ENCODE measurements at places on chromosomes 12 and 14. TPM values are rescaled to one million over a fixed set of nuclear protein-coding genes. Genes with fewer than 3 reads are reported as not detected.

The TRIM9 gene
- total RNA-seq = 0.46 TPM

The CCDC175 gene
- not detected for total RNA-seq

The NDUFB1 gene
- 78.6 TPM for total RNA-seq

The PTGER2 gene
- total RNA-seq = 54.1 TPM

The RDH16 gene
- total RNA-seq = 0.30 TPM

DNA sequence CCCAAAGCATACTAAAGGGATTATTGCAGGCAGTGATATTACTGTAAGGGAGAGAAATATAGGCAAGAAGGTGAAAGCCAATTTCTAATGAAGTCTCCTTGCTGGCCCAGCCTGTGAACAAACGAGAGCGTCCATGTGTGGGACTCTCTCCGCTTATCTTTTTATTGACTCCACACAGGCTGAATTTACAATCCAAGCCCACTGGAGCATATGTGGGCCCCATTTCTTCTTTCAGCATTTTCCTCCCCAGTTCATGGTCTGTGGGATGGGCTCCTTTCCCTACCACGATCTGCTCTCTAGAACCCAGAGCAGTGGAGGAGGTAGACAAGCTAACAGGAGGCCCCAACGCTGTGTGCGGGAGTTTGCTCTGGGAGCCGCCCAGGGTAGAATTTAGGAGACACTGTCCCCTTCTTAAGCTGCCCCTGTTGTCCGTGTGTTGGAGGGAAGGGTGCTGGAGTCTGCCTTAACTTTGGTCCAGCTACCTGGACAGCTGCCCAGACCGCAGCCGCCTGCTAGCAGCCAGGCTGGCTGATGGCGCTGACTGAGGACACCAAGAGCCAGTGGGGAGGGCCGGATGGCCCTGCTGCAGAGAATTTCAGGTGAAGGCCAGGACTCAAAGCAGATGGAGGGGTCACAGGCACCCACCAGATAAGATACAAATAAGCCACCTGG is 3.2 kb upstream of the HOXC11 start:
- H3K36me3 ChIP-seq = peaks cover 2% of the 10 kb centered on the region
- peaks cover 88% of the 10 kb centered on the region for H3K27me3 ChIP-seq
- no peak overlapping the region for H3K27ac ChIP-seq
- no peak for DNase-seq

GRCh38 chr12:12511021-12511783 is 51.5 kb downstream of the DUSP16 start:
- H3K4me1 ChIP-seq = peaks cover 37% of the 10 kb centered on the region
- DNase-seq = no peak
- peaks cover 35% of the 10 kb centered on the region for H3K36me3 ChIP-seq
- H3K27ac ChIP-seq = no peak overlapping the region
- H3K27me3 ChIP-seq = no peaks in the 10 kb centered on the region

DNA sequence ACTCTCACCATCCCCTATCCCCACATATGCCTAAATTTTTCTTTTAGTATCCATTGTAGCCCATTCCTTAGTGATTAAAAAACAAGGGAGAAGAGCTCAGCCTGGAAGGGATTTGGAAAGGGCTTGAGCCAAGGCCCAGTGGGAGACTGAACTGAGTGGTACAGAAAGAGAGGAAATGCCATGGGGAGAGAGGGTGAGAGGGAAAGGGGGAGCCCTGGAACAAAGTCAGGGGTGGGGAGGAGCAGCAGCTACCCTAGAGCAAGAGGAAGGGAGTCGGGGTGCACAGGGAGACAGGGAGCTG is 2.6 kb upstream of the ATN1 start:
- peaks cover 46% of the 10 kb centered on the region for H3K4me1 ChIP-seq
- DNase-seq = no peak
- peak overlapping the region; percentile 56 for H3K27ac ChIP-seq
- H3K27me3 ChIP-seq = no peaks in the 10 kb centered on the region
- H3K4me3 ChIP-seq = no peak overlapping the region

GRCh38 chr12:109735051-109735521 is 21.5 kb downstream of the FAM222A start:
- H3K27ac ChIP-seq = no peak overlapping the region
- H3K36me3 ChIP-seq = no peaks in the 10 kb centered on the region
- DNase-seq = no peak
- peaks cover 14% of the 10 kb centered on the region for H3K27me3 ChIP-seq

DNA sequence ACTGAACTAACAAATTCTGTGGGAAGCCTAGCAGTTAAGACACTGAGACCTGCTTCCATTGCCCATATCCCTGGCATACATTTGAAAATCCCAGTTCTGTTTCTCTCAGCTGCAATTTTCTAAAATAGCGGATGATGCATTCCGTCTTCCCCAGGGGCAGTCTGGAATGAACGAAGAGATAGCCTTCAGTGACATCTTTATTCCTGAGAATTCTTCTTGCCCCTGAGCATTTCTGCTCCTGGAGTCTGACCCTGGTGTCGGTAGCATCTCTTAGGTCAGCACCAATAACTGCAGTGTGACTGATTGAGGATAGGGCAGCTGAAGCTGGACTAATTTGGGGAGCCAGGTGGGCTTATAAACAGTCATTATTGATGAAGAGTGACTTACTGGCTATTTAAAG is 552.5 kb downstream of the DIO2 start:
- no peaks in the 10 kb centered on the region for H3K4me1 ChIP-seq
- no peak overlapping the region for H3K27ac ChIP-seq
- H3K4me3 ChIP-seq = no peak overlapping the region
- DNase-seq = no peak
- H3K27me3 ChIP-seq = no peaks in the 10 kb centered on the region

DNA sequence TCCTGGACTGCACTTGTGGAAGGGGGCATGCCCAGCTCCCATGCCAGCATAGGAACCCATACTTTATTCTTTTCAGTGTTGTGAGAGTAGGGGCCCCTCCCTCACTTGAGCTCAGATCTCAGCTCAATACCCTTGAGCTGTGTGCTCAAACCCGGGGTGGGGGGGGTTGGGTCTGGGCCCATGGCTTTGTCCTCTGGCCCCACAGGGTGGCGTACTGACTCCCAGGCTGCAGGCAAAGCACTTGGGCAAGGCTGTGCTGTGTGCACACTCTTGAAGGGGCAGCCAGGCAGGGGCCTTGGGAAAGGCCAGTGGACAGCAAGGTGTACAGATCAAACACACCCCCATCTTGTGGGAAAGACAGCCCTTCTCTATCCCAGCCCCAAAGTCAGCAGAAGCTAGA is 81.8 kb downstream of the WIF1 start:
- no peaks in the 10 kb centered on the region for H3K27me3 ChIP-seq
- H3K27ac ChIP-seq = no peak overlapping the region
- no peak overlapping the region for H3K4me3 ChIP-seq
- no peaks in the 10 kb centered on the region for H3K4me1 ChIP-seq
- no peak for DNase-seq
- H3K36me3 ChIP-seq = no peaks in the 10 kb centered on the region

- peaks cover 81% of the 10 kb centered on the region for H3K27me3 ChIP-seq
- DNase-seq = no peak
- H3K4me3 ChIP-seq = peak overlapping the region; percentile 71
- no peak overlapping the region for H3K27ac ChIP-seq
- peaks cover 25% of the 10 kb centered on the region for H3K4me1 ChIP-seq
- H3K36me3 ChIP-seq = no peaks in the 10 kb centered on the region
Observed at GRCh38 chr12:48000878-48001504, 3.3 kb downstream of the COL2A1 start.

GRCh38 chr12:4026020-4026358 is 152.8 kb upstream of the PARP11 start:
- H3K27me3 ChIP-seq = no peaks in the 10 kb centered on the region
- H3K4me1 ChIP-seq = peaks cover 33% of the 10 kb centered on the region

DNA sequence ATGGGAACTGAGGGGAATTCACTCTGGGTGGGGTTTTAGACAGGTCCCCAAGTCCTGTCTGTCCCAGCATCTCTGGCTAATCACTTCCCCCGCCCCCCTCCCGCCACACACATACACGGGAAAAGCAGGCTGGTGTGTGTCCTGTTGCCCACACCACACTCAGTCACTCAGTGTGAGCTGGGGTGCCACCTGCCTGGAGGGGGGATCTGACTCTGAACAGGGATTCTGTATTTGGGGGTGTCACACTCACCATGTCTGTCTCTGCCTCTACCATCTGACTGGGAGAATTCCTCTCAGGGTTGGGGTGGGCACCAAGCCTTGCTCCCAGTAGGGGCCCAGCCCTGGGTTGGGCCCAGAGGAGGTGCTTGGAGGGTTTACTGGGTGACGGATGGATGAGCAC is 31.1 kb downstream of the SH2B3 start:
- H3K4me3 ChIP-seq = no peak overlapping the region
- no peaks in the 10 kb centered on the region for H3K27me3 ChIP-seq

GRCh38 chr14:81550001-81550637 is 16.5 kb upstream of the SEL1L start:
- H3K27me3 ChIP-seq = no peaks in the 10 kb centered on the region
- no peak overlapping the region for H3K4me3 ChIP-seq
- no peak for DNase-seq
- H3K27ac ChIP-seq = no peak overlapping the region
- H3K4me1 ChIP-seq = peaks cover 24% of the 10 kb centered on the region
- peaks cover 14% of the 10 kb centered on the region for H3K36me3 ChIP-seq

DNA sequence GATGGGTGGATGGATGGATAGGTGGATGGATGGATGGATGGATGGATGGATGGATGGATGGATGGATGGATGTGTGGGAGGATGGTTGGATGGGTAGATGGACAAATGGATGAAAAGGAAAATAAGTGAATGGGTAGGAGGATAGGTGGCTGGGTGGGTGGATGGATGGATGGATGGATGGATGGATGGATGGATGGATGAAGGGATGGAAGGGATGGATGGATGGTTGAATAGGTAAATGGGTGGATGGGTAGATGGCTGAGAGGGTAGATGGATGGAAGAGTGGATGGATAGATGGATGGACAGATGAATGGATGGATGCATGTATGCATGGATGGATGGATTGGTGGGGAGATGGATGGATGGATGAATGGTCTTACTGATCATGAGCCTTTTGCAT is 36.5 kb downstream of the MAP1LC3B2 start:
- no peaks in the 10 kb centered on the region for H3K36me3 ChIP-seq
- H3K4me1 ChIP-seq = peaks cover 32% of the 10 kb centered on the region

GRCh38 chr12:57779736-57780135 is 2.9 kb upstream of the TSFM start:
- no peaks in the 10 kb centered on the region for H3K27me3 ChIP-seq
- H3K36me3 ChIP-seq = peaks cover 16% of the 10 kb centered on the region
- no peak overlapping the region for H3K4me3 ChIP-seq
- DNase-seq = no peak

DNA sequence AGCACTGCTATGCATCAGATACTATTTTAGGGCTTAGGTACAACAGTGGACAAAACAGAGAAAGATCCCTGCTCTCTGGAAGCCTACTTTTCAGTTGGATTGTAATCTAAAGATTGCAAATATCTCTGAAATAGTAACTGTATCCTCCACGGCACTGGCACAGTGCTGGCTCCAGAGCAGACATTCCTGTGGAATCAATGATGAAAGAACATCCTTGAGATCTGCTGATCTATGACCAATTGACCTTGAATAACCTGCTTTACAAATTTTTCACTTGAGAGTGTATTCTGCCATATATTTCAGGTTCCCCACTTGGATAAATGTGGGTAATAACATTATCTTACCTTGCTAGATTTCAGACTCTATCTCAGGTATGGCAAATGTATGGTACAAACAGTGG is 3.2 kb downstream of the STAB2 start:
- no peak overlapping the region for H3K27ac ChIP-seq
- H3K4me3 ChIP-seq = no peak overlapping the region
- H3K4me1 ChIP-seq = no peaks in the 10 kb centered on the region

DNA sequence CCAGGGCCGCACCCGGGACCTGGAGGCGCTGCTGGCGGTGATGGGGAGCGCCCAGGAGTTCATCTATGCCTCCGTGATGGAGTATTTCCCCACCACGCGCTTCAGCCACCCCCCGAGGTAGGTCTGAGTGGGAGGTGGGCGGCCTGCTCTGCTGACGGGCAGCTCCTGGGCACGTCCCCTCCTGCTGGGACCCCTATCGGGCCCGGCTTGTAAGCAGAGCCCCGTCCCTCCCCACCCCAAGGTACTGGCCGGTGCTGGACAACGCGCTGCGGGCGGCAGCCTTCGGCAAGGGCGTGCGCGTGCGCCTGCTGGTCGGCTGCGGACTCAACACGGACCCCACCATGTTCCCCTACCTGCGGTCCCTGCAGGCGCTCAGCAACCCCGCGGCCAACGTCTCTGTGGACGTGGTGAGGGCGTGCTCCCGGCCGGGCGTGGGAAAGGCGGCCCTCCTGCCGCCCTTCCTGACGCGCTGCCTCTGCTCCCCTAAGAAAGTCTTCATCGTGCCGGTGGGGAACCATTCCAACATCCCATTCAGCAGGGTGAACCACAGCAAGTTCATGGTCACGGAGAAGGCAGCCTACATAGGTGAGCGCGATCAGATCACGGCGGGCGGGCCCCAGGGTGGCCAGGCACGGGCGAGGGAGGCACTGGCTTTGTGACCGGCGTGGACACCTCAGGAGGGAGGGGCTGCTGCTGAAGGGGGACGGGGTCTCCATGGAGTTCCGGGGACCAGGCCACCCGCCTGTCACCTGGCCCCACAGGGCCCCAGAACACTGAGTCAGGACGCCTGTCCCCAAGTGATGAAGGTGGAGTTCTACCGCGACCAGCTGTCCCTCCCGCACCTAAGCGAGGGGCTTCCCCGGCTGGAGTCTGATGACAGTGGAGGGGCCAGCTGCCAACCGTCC is 7.3 kb downstream of the PLD4 start:
- no peak for DNase-seq
- peaks cover 15% of the 10 kb centered on the region for H3K27me3 ChIP-seq
- H3K4me1 ChIP-seq = peaks cover 2% of the 10 kb centered on the region
- H3K36me3 ChIP-seq = no peaks in the 10 kb centered on the region
- no peak overlapping the region for H3K4me3 ChIP-seq
- H3K27ac ChIP-seq = no peak overlapping the region

GRCh38 chr14:36383767-36384431 is 63.5 kb upstream of the MBIP start:
- no peaks in the 10 kb centered on the region for H3K36me3 ChIP-seq
- H3K4me3 ChIP-seq = no peak overlapping the region
- DNase-seq = no peak

GRCh38 chr14:77838831-77839511 is 39.1 kb downstream of the ADCK1 start:
- no peak overlapping the region for H3K27ac ChIP-seq
- no peaks in the 10 kb centered on the region for H3K36me3 ChIP-seq
- H3K4me1 ChIP-seq = peaks cover 2% of the 10 kb centered on the region
- DNase-seq = no peak
- H3K4me3 ChIP-seq = no peak overlapping the region

GRCh38 chr14:97080991-97081390 is 283.8 kb downstream of the VRK1 start:
- no peak overlapping the region for H3K27ac ChIP-seq
- H3K4me1 ChIP-seq = peaks cover 5% of the 10 kb centered on the region
- H3K4me3 ChIP-seq = no peak overlapping the region

GRCh38 chr12:71315328-71315985 is 124.1 kb upstream of the LGR5 start:
- H3K4me3 ChIP-seq = no peak overlapping the region
- H3K27me3 ChIP-seq = no peaks in the 10 kb centered on the region
- no peaks in the 10 kb centered on the region for H3K4me1 ChIP-seq
- H3K36me3 ChIP-seq = no peaks in the 10 kb centered on the region
- H3K27ac ChIP-seq = no peak overlapping the region
- DNase-seq = no peak

DNA sequence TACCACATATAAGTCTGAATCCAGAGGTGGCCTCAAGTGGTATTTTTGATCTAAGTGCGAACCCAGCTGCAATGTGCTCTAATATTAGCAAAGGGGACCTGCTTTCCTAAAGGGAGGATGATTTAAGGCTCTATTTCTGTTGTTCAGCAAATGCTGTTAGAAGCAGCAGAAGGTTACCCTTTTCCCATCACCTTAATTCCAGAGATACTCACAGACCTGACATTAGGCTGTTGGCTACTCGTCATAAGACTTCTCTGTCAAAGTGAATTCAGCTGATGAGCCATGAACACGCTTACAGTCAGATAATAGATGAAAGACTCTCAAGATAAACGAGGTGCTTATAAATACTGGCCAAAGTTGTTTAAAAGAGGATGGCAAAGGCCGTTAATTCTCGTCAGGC is 308.7 kb upstream of the DDHD1 start:
- H3K4me1 ChIP-seq = peaks cover 41% of the 10 kb centered on the region
- H3K27me3 ChIP-seq = no peaks in the 10 kb centered on the region
- no peak overlapping the region for H3K27ac ChIP-seq
- no peak for DNase-seq

All from activated T-helper 2 cell treated with anti-CD3 and anti-CD28 coated beads, Interferon-gamma antibody, Interleukin-2, Interleukin-4, amounts not matched to agents 10 μg/mL and 5 μg/mL and 100 μg/mL, durations not matched to agents 14 hours and 24 hours and 36 hours (primary cell).